ENCODE measurements at places on chromosomes 12 and 14.

DNA sequence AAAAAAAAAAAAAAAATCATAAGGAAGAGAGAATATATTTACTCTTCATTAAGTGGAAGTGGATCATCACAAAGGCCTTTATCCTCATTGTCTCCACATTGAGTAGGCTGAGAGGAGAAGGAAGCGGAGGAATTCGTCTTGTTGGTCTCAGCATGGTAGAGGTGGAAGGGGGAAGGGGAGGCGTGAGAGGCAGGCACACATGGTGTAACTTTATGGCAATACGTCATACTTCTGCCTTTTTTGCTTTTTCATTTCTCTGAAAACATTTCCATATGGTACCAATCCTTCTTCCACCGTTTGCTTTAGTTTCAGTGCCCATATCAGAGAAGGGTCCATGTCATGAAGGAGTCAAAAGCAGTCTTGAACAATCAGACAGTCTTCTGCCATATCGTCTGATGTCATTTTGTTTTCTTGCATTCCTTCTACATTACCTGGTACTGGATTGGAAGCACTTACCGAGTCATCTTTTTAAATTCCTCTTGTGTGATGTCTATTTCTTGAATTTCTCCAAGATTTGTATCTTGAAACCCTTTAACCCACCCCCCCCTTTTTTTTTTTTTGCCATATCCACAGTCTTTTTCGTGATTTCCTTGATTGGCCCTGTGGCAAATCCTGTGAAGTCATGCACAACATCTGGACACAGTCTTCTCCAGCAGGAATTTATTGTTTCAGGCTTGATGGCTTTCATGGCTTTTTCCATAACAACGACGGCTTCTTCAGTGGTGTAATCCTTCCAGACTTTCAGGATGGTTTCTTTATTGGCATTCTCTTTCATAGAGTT is 8.9 kb downstream of the FUT8 start:
- DNase-seq: no peak

DNA sequence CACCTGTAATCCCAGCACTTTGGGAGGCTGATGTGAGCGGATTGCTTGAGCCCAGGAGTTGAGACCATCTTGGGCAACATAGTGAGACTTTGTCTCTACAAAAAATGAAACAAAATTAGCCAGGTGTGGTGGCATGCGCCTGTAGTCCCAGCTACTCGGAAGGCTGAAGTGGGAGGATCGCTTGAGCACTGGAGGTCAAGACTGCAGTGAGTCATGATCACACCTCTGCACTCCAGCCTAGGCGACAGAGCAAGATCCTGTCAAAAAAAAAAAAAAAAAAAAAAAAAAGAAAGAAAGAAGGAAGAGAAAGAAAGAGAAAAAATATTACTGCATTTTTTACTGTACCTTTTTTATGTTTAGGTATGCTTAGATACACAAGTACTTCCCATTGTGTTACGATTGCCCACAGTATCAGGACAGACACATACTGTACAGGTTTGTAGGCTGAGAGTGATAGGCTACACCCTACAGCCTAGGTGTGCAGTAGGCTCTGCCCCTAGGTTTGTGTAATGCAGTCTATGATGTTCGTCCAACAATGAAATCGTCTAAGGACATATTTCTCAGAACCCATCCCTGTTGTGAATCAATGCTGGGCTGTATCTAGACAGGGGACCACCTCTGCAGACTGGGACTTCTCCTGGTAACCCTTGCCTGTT is 160.4 kb upstream of the PWP1 start:
- no peak for DNase-seq

GRCh38 chr12:110270125-110270962 is 10.7 kb upstream of the ATP2A2 start:
- DNase-seq: no peak

DNA sequence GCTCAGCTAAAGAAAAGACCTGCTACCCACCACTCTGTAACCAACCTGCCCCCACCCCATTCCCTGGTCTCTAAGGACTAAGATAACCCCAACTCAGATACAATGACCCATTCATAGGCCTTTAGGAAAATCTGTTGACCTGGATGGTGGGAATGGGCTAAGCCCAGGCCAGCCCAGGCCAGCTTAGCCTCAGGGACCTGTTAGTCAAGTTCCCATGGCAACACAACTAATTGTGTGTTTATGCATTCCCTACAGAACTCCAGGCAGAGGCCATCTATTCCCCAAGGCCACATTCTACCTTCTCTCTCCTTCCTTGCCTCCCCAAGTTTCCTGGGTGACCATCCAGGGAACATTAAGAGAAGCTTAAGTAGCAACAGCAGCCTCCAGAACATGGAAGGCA is 16.1 kb upstream of the KRT8 start:
- no peak for DNase-seq

GRCh38 chr12:67358781-67359338 is 89.7 kb downstream of the CAND1 start:
- no peak for DNase-seq

DNA sequence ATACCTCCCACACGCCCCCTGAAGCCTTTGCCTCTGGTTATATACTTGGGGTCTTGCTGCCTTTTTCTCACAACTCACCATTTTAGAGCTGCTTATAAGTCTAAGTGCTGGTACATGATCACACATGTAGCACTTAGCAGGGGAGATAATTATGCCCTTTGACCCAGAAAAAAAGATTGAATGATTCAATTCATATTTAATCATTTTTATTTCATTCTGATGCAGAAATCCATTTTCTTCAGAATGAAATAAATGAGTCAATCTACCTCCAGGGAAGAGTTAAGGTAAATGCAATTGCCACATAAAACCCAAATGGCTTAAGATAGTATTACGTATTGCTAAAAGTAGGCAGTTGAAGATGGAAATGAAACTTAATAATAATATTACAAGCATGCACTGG is 414.6 kb upstream of the PRICKLE1 start:
- no peak for DNase-seq

GRCh38 chr14:95353664-95354063 is 34.0 kb upstream of the CLMN start:
- no peak for DNase-seq

GRCh38 chr14:38065106-38065762 is 142.5 kb upstream of the SSTR1 start:
- no peak for DNase-seq

DNA sequence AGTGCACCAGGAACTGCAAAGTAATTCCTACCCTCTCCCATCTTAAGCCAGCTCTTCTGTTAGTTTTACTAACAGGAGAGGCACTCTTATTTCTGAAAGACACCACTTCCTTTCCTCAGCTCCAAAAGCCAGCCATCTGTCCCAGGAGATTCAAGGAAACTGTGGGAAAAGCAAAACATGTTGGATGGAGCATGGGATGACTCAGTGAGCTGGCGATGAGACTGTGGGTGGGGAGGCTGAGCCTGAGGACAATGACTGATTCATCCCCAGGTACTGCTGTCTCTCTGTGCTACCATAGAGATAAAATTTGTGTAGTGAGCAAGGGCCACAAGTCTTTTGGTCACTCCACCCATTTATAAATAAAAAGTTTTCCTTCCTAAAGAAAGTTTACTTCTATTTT is 141.4 kb downstream of the MYRFL start:
- DNase-seq: no peak

- no peak for DNase-seq
These were observed 341.0 kb upstream of the RGS6 start for GRCh38 chr14:71591231-71591630.

GRCh38 chr12:10722905-10723746 is at the start of gene YBX3:
TSS of gene YBX3 (minus strand) at chr12:10723323. CDS start at chr12:10723111, 212 bp downstream.
- DNase-seq: peak; percentile 67

DNA sequence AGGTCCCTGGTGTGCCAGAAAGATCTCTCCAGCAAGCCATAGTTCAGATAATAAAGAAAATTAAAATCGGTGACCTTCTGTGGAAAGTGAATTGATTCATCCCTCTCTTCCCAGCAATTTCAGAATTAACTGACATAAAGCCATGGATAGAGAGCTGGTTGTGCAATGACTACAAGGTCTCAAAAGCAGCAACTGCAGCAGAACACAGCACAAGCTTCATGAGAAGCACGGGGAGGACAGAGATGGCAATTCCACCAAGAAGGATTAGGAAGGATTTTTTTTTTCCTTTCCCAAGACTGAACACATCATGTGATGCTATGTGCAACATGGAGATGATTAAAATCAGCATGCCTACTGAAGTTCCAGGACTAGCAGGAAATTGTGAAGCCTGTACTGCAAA is 154.9 kb upstream of the PLEKHG7 start:
- DNase-seq: no peak

DNA sequence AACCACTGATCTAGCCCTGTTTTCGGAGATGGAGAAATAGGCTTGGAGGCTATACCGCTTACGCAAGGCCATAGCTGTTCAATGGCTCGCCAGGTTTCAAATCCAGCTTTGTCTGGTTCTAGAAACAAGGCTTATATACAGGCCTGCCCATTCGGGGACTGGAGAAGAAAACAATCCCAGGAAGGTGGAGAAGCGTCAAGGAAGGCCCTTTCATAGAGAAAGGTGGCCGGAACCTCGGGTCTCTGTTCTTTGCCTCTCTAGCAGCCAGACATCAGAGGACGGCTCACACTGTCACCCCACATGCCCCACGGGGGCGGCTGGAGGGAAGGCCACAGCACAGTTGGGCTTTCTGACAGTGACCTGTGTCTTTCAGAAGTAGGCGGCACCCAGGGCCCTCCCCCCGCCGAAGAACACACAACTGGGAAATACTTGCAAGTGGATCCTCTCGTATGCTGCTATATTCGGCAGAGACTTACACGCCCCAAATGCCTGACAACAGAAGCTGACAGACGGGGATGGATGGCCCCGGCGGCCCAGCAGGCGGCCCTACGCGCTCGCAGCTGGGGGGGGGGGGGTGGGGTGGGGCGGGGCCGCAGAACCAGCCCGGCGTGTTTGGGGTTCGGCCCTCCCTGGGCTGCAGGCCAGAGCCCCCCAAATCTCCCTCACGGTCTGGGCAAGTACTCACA is 4.5 kb upstream of the SETD1B start:
- DNase-seq: peak; percentile 37

DNA sequence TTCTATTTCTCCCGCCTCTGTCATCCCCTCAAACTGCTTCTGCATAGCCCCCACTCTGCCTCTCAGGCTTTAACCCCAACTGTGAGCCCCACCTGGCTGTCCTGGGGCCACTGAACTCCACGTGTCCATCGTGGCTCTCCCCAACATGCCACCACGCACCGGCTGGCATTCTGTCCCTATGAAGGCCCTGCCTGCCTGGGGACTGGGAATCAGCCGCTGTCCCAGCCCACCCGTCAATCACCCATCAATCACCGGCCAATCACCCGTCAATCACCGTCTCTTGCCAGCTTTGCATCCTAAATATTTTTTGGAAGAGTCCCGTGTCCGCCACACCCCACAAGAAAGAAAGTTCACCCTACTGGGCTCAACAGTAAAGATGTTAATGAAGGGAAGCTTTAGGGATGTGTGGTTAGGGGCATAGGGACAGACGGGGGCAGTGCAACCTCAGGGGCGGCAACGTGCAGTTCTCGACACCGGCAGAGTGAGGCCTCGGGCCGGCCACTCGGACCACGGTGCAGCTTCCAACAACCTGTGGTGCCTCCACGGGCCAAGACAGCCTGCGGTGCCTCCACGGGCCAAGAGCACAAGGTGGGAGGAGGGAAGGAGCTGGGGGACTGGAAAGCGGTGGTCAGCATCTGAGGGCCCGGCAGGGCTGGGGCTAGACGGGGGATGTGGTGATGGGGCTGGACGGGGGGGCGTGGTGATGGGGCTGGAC is 85.6 kb downstream of the GALNT9 start:
- no peak for DNase-seq

DNA sequence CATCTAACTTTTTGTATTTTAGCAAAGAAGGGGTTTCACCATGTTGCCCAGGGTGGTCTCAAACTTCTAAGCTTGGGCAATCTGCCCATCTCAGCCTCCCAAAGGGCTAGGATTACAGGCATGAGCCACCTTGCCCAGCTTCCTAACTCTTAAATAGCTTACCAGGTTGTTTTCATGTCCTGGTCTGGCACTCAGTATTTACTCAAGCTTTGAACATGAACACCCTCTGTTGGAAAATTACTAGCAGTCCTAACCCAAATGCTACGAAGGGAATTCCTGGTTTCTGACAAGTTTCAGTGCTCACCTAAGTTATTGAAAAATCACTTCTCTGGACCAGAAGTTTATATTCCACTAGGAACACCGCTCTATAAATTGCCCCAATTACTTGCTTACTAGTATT is 32.5 kb upstream of the GCH1 start:
- DNase-seq: no peak

DNA sequence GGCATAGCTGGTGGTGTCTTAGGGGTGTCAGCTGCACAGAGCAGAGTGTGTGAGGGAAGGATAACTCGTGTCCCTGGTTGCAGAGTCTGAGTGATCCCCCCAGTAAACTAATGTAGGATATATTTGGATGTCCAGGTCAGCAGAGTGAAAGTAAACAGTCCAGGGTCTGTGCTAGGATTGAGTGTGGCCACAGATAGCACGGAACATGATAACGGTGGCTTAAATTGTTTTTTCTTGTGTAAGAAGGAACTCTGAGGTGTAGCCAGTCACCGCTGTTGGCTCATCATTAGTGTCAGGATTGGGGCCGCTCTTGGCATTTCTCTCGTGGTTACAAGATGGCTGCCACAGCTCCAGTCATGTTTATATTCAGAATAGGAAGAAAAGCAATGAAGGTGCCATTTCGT is 97.3 kb downstream of the DERA start:
- DNase-seq: no peak

DNA sequence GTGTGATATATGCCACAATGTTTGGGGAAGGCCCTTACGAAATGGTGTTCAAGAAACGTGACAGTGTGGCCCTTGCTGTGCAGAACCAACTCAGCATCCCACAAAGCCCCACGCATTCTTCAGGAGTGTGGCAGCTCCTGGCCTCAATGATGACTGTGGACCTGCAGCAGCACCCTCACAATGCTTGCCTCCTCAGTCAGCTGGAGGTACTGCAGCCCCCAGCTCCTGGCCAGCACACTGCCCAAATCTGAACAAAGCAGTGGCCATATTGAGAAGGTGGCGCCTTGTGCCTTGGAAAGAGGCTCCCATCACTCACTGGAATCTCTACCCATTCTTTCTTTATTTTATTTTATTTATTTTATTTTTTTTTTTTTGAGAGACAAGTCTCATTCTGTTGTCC is 10.4 kb downstream of the POLE2 start:
- DNase-seq: no peak

DNA sequence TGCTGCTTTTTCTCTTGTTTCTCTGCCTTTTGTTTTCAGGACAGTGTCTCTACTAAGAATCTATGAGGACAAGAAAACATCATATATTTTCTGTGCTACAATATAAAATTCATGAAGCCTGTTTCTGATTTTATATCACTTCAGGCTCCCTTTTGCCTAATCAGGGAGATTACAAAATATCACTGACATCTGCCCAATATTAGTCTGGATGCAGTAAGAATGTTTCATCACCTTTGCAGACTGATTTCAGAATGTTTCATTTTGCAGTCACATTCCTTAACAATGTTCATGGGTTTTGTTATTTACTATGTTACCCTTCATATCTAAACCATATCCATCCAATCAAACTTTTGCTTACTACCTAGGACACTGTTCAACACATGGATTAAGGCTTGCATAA is 491 bp upstream of the CLEC6A start:
- no peak for DNase-seq

GRCh38 chr12:31482816-31483215 is 108.1 kb downstream of the DENND5B start:
- no peak for DNase-seq

Data from amygdala (tissue), 56 donors.